Kidney tubule cell (primary cell): ENCODE measurements at places on chromosomes 5 and 9.
A peak's percentile ranks its signal among the peaks of the same experiment; 100 is the strongest.

- no peak for DNase-seq
Measured at GRCh38 chr5:83133797-83134196, 56.5 kb downstream of the XRCC4 start.

- peak; percentile 57 for DNase-seq
Measured at GRCh38 chr5:119537704-119538103, 85.4 kb downstream of the HSD17B4 start.

DNA sequence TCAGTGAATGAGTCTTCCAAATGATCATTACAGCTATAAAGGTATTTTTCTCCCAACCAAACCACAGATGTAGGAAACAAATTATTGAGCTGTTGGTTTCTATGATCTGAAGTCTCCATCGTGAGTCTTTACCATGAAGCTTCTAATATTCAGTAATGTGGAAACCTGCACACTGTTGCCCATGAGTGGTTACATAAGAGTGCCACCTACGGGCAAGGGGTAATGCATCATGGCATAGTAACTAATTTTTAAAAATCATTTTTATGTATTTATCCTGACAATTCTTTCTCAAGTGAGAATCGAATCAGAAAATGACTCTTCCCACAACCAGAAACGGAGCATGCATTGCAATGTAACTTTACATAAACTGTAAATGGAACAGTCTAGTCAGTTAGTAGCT is 282.5 kb upstream of the SMARCA2 start:
- DNase-seq = peak; percentile 30

DNA sequence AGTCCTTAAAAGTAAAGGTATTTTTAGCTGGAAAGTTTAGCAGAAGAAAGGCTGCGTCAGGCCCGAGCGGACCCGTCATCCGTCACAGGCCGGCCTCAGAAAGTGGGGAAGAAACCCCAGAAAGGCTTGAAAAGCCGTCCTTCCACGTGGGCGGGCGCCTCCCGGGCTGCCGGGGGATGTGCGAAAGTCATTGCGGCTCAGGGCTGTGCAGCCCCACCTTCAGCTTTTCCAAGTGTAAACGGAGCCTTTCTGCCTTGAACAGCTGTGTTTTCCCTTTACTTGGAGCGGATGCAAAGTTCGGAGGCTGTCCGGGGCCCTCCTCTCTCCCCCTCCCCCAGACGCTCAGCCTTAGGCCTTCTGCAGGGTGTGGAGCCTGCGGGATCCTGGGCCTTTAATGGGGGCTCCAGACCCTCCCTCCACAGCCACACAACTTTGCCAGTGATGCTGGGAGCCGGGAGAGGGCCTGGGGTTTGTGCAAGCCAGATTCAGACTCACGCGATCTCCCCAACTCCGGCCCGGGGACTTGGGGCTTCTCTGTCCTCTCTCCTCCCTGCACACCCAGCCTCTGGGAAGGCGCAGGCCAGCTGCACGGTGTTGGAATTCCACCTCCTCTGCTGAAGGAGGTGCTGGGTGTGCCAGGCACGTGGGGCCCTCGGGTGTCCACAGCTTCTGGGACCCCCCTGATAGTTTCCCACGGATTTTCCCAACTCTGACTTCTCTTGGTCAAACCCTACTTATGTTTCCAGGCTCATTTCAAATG is 95.5 kb upstream of the RAPGEF1 start:
- DNase-seq = no peak

DNA sequence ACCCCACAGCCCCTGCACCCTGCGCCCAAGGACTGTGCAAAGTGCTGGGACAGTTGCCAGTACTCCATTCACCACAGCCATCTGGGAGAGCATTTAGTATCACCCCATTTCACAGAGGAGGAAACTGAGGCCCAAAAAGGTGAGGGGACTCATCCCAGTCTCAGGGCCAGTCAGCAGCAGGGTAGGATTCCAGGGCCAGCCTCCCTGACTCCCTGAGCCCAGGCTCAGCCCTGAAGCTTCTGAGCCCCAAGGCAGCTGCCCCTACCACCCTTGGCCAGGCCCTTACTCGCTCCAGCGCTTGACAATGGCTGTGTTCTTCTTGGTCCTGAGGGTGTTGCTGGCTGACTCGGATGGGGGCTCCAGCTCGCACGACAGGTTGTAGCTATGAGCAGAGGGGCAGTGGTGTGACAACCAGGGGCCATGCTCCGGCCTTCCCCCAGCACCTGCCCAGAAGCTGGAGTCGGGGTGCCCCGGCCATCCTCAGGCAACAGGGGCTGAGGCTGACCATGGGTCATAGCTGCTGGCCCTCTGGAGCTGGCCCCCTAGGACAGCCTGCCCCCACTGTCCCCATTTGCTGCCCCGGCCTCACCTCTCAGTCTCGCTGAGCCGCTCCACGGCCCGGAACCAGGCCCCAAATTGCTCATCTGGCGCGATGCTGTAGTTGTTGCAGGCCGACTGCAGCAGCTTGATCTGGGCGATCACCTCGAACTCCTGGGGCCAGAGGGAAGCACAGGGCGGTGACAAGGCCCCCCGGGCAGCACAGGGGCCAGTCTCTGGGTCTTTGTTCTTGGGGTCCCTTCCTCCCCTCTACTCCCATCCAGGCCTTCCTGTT is 18.6 kb downstream of the RALGDS start:
- DNase-seq = no peak

GRCh38 chr9:69001921-69002320 is 12.0 kb downstream of the PRKACG start:
- no peak for DNase-seq

DNA sequence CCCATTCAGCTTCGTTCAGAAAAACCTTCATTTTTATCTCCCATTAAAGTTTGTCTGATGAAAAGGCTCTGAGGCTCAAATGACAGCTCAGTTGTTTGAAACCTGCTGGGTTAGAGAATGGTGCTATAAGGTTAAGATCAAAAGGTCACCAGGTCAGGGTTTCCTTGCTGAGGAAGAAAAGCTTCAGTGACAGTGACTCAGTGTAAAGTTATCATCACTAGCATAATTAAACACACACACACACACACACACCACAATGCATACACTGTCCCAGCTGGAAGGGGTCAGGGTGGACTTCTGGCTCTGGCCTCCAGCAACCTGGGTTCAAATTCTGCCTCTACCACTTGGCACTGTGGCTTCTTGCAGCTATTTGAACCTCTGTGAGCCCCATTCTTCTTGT is 281.1 kb downstream of the DOCK8 start:
- peak; percentile 40 for DNase-seq

- DNase-seq = no peak
Measured at GRCh38 chr9:82201196-82201595, 212.6 kb downstream of the SPATA31D1 start.

- DNase-seq = no peak
Measured at GRCh38 chr5:142860270-142860669, 90.1 kb downstream of the ARHGAP26 start.

DNA sequence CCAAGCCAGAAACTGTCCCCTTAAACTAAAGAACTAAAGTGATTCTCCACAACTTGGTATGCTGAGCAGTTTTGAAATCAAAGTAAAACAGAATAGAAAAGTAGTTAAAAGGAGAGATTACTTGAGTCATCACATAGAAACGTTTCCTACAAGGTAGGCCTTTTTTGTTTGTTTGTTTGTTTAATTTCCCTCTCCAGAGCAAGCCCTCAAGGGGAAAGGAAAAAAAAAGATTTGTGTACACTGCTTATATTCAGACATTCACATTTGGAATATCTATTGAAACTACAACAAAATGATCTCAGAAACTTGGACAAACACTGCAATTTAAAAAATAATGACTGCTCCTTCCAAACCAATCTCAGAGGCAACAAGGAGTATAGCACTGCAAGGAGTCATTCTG is 304.7 kb upstream of the NREP start:
- no peak for DNase-seq

DNA sequence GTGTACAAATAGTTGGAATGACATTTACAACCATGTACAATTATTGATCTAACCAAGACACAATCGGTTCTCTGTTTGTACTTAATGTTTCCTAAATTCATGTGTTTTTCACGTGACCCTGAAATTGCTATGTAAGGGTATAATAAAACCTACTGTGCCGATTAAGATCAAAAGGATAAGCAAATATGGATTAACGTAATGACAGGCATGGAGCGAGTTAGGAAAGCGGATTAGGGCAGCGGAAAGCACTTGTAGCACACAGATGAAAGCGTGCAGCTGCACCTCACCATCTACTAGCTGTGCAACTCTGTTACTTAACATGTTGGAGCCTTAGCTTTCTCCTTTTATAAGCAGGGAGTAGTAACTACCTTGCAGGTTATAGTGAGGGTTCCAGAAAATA is 38.3 kb upstream of the ZFYVE16 start:
- no peak for DNase-seq

- no peak for DNase-seq
Measured at GRCh38 chr9:88005240-88005639, 30.9 kb upstream of the CDK20 start.

DNA sequence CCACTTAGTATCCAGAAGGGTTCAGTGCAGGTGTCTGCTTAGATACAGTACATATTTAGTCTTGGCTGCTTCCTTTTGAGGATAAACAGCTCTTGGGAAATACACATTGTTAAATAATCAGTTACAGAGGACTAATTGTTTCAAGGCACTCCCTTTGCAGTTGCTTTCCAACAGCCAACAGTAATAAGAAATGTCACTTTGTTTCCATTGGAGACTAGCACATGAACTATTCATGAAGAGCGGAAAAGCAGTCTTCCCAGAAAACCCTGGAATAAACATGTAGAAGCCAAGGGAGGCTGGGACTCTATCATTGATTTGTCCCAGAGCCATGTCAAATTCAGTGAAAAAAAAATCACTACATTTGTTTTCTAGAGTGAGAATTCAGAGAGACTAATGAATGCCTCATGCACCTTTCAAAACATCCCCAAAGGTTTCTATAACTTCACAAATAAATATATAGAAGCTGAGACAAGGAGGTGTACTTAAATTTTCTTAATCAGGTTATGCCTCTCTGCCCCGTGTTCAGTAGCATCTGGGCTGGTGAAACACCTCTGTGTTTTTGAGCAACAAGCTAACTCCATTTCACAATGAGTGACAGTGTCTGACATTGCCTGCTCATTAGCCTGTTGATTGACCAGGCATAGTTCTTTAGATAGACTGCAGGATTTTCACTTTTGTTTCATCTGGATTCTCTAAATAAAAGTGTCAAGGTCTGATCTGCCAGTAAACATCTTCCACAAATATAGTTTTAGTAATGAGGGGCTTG is 271.5 kb downstream of the ARRDC3 start:
- no peak for DNase-seq

DNA sequence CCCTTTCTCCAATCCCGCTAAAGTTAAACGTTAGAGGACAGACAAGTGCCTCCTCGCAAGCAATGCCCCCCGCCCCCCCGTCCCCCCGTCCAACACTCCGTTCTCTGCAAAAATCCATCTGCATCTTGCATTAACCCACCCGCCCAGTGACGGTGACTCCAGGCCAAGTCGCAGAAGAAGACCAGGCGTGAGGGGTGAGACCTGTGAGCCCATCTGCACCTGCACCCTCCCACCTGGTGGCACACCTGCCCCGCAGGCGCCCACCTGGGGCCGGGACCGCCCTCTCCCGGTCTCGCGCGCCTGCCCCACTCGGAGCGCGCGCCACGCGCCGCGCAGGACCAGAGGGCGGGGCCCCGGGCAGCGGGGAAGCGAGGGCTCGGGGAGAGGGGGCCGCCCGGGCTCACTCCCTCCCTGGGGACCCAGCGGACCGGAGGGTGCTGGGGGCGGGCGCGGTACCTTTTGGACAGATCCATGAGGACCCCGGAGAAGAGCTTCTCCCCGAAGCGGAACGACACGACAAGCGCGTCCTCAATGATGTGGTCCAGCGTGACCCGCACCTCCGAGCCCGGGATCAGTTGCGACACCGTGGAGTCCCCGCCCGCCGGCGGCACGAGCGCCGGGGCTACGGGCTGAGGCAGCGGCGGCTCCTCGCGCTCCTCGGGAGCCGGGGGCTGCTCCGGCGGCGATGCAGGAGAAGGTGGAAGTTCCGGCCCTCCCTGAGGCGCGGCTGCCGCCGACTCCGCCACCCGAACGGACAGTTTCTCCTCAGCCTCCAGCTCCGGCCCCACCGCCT is 705 bp downstream of the PWWP2A start:
- DNase-seq = peak; percentile 34

GRCh38 chr5:138953387-138954256 is 78.5 kb upstream of the LRRTM2 start:
- DNase-seq = peak; percentile 78

- DNase-seq = no peak
Measured at GRCh38 chr9:134367791-134368490, 41.7 kb downstream of the RXRA start.

DNA sequence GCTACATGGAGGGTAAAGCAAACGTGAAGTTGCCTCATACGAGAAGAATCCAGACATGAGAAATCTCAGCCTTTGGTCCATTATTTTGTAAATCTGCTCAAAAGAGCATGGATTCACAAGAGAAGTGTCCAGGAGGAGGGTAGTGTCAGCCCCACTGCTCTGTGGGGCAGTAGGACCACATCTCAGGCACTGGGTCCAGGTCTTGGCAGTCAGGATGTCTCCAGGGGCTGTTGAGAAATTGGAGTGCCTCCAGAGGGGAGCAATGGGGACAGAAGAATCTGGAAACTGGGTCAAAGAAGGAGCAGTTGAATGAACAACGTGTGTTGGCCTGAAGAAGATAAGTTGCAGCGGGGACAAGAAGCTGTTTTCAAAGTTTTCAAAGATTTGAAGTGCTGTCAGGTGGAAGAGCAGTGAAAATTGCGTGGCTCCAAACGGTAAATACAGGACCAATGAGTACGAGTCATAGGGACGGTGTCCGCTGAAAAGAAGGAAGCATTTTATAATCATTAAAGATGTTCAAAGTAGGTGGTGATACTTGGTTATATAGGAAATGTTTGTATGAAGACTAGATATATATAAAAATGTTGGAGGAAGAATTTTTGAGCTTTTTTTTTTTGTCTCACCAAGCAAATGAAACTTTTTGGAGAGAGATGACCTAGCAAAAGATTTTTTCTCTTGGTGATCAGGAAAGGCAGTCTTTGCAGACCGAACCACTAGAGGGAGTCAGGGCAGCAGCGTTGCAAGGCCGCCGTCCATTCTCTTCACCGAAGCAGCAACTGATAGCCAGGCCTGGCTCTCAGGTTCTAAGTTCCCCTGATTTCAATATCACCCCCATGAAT is 57.1 kb upstream of the ZBED3 start:
- peak; percentile 70 for DNase-seq
